ENCODE measurements at places on chromosomes 1 and 21.

GRCh38 chr1:180083164-180083563 lies 71.5 kb upstream of the QSOX1 start:
- DNase-seq, result no peak

- DNase-seq, result no peak
Measured at GRCh38 chr1:115088871-115089419, 358 bp downstream of the TSPAN2 start.

- no peak for DNase-seq
Measured at GRCh38 chr1:78432016-78432415, 58.8 kb upstream of the PTGFR start.

GRCh38 chr1:32404946-32405345 lies 10.7 kb upstream of the BSDC1 start:
- no peak for DNase-seq

DNA sequence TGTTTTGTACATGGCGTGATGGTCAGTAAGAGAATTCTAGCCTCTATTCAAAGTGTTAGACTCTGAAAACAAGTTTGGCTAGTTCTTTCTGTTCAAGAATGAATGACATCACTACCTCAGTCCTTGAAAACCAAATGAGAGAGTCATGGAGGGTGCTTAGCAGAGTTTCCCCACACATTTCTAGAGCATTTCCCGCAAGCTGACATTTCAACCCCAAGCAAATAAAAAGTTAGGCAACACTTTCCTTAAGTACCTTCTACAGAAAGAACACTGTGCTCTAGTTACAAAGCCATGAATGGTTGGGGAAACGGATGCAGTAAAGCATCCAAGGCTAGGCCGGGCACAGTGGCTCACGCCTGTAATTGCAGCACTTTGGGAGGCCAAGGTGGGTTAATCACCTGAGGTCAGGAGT lies 47.9 kb upstream of the SLC44A3 start:
- DNase-seq, result no peak

- peak; percentile 12 for DNase-seq
Measured at GRCh38 chr1:169694304-169695075, 16.9 kb downstream of the SELL start.

GRCh38 chr1:20981915-20982314 lies 194.8 kb downstream of the EIF4G3 start:
- DNase-seq, result no peak

DNA sequence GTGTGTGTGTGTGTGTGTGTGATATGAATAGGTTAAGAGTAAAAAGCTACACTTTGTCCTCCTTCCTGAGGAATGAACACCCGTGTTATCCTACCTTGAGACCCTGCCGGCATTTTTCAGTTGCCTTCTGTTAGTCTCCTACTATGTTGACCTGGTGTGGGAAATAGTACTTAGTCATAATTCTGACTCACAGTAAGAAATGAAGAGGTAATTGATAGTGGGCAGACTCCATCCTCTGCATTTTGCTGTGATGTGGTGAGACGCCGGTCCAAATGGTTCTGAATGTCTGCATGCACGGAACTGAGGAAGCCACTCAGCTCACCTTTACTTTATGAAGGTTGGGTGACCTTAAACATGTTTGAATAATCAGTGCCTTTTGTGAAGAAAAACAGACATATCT lies 12.6 kb downstream of the CD101 start:
- DNase-seq, result no peak

GRCh38 chr21:43911015-43911934 lies 46.3 kb downstream of the AGPAT3 start:
- no peak for DNase-seq

DNA sequence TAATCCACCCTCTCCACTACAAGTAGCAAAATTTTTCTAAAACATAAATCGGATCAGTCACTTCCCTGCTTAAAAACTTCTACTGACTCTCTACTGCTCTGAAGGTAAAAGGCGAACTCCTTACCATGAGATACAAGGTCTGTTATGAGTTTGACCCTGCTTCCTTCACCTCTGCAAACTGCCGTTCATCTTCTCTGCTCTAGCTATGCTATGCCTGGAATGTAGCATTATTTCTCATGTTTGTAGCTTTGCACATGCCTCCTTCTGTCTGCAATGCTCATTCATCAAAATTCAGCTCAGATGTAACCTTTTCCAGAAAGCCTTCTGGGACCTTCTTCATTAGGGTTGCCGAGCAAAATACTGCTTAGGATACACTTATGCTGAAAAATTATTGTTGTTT lies 30.8 kb downstream of the RPL5 start:
- DNase-seq, result no peak

- DNase-seq, result no peak
Measured at GRCh38 chr21:42724226-42724920, 71.0 kb downstream of the PDE9A start.

GRCh38 chr1:55589671-55590297 lies 374.6 kb upstream of the USP24 start:
- no peak for DNase-seq

- no peak for DNase-seq
Measured at GRCh38 chr1:54365847-54366246, 40.3 kb downstream of the SSBP3 start.

DNA sequence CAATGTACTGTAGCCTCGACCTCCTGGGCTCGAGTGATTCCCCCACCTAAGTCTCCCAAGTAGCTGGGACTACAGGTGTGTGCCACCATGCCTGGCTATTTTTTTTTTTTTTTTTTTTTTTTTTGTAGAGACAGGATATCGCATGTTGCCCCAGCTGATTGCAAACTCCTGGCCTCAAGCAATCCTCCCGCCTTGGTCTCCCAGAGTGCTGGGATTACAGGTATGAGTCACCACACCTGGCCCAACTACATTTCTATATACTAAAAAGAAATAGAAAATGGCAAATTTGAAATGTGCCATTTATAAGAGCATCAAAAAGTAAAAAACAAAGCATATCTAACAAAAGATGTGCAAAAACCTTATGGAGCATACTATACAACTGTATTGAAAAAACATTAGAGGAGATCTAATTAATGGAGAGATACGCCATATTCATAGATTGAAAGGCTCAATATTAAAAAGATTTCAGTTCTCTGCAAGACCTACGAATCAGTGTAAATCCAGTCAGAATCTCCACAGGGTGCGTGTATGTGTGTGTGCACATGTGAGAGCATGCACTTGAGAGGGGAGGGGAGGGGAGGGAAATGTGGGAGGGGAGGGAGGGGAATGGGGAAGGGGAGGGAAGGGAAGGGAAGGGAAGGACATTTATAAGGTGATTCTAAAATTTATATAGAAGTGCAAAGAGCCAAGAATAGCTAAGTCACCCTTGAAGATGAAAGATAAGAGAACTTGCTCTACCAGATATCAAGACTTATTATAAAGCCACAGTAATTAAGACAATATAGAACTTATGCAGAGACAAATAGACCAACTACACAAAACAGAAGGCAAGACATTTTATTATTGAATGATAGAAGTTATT lies 15.5 kb upstream of the PADI4 start:
- DNase-seq, result no peak

- no peak for DNase-seq
Measured at GRCh38 chr1:115506518-115506917, 135.3 kb upstream of the VANGL1 start.

- no peak for DNase-seq
Measured at GRCh38 chr1:105785021-105785420, 1271.5 kb upstream of the PRMT6 start.

DNA sequence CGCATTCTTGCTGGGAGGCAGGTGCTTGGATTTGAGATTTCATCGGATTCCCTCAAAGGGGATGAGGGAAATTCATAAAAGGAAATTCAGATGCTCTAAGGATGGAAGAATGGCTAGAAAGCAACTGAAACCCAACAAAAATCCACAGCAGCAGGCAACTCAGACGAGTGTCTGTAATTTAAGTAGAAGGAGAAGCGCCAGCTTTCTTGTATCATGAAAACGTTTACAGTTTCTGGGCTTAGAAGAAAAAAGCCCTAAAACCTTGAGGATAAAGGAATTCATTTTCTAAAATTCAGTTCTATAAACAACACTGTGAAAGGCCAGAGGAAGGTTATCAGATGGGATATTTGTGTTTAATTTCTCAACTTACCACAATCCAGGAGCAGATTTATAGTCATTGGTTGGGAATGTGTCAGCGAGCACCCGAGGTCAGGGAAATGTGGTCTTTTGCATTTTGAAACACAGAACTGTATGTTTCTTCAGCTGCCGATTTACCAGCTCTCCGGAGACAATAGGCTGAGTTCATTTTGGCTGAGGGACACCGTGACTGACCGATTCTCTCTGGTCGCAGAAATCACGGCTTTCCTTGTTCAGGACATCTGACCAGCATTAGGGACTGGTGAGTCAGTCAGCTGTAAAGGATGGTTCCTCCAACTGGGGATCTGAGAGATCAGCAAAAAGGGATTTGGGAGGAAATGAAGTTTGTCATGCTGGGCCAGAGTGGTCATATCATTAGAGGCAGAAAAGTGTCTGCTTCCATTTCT lies 111.6 kb upstream of the ERRFI1 start:
- no peak for DNase-seq

GRCh38 chr1:201026836-201027235 lies 3.3 kb upstream of the KIF21B start:
- no peak for DNase-seq

- DNase-seq, result no peak
Measured at GRCh38 chr1:221510793-221511503, 230.9 kb downstream of the DUSP10 start.

GRCh38 chr1:109722908-109723691 lies 11.0 kb downstream of the GSTM5 start:
- DNase-seq, result no peak

GRCh38 chr1:161088587-161089110 lies 709 bp downstream of the NECTIN4 start:
- DNase-seq, result no peak

DNA sequence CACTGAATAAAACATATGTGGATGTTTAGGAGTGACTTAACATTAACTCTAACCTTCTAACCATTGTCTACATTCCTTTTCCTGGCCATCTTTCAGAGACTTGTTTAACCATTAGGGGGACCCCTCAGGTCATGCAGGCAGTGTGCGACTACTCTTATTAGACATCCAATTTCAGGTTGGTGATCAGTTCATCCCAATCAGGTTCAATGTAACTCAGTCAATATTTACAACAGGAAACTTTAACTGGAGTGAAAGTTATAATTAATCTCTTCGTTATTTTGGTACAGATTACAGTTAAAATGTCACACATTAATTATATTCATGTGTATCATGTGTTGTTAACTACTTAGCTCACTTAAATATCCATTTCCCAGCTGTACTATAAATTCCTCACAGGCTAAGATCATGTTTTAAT lies 68.8 kb upstream of the RGS1 start:
- DNase-seq, result no peak

DNA sequence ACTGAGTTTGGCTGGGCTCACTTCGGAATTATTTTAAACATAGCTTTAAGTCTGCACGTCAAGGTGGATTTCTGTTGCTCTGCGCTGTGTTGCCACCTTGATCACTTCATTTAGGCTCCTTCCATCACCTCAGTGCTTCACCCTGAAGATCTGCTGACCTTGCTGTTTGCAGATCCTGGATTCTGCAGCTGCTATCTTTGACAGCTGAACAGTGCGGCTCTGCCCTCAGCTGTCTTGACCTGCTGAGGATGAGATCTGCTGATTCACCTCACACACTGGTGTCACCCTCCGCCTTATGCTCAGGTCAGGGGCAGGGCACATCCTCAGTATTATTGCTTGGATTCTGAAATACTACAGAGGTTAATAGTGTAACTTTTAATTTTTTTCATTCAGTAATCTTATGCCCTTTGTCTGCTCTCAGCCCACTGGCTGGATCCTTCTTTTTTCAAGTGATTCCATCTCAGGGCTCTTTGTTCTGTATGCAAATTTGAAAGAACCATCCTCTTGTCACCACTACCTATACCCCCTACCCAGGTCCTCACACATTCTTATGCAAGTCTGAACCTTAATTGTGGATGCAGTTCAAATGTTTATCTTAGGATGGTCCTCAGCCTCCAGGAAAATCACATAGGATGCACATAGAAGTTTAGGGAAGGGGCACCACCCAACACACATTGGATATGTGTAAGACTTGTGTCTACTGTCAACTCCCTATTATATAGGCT lies 364.0 kb downstream of the OLFM3 start:
- DNase-seq, result no peak

GRCh38 chr1:153478047-153478691 lies 17.7 kb upstream of the S100A7 start:
- no peak for DNase-seq

GRCh38 chr1:64944913-64945312 lies 21.4 kb downstream of the JAK1 start:
- DNase-seq, result no peak

DNA sequence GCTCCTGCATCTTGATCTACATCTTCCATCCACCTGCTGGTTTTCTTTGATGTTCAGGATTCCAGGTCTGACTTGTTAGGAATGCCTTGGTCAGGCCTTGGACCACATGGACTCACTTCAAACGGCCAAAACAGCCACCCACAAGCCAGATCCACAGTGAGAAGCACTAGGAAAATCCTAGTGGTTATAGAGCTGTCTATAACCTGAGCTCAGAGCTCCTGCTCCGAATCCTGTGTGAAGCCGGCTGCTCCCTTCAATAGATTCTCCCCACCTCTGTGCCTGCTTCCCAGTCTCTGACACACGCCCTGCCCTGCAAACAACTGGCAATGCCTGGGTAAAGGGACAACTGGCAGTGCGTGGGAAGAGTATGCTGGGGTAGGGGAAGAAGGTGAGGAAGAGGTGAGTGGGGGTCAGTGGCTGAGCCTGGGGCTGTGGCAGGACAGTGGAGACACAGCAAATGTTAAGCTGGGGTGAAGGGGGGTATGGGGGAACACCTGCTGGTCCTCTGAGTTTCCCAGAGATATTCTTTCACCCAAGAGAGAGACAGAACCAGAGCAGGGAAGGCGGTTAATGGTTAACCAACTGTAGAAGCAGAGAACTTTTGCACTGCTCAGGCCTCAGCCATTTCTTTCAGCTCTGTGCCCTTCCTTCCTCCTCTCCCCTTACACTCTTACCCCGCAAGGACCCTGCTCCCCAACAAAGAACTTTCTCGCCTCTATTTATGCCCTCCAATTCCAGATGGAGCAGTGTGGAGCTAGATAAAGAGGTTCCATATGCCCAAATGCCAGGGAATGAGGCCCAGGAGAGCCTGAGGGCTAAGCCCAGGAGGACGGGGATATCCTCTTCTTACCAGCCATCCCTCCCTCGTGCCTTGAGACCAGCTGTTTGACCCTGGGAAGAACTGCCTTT lies 4.5 kb downstream of the PLXNA2 start:
- no peak for DNase-seq

DNA sequence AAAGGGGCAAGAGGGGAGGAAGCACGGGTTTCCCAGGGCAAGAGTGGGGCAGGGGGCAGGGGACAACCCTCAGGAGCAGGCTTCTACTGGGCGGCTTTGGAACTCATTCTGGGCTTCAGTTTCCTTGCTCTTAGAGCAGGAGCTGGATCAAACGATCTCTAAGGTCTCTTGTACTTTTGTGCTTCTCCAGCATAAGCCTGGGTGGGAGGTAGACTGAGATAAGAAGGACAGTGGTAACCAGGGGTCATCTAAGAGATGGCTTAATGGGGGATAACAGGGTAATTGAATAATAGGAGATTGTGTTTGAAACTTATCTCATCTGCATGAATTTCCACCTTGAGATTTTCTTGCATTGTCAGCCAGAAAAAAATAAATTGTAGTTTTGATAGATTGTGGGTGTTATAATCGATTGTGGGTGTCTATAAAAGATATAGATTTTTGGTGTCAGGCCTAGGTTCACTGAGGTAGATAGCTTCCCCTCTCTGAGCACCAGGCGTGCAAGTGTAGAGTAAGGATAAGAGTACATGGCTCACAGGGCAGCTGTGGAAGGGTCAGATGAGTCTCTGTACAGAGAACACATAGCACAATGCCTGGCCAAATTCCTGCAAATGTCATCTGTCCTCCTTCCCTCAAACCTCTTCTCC lies 68.0 kb downstream of the CD58 start:
- no peak for DNase-seq

- no peak for DNase-seq
Measured at GRCh38 chr1:85372683-85373377, 92.1 kb downstream of the DDAH1 start.

- DNase-seq, result no peak
Measured at GRCh38 chr1:219858980-219859379, 69.4 kb downstream of the SLC30A10 start.
